ENCODE measurements at places on chromosomes 12 and 14.

GRCh38 chr12:130116791-130117190 is 45.5 kb upstream of the FZD10 start:
- no peak for DNase-seq

GRCh38 chr12:38350342-38351174 is 34.0 kb downstream of the ALG10B start:
- DNase-seq, result no peak

- no peak for DNase-seq
Observed at GRCh38 chr14:32744811-32745445, 193.8 kb upstream of the NPAS3 start.

DNA sequence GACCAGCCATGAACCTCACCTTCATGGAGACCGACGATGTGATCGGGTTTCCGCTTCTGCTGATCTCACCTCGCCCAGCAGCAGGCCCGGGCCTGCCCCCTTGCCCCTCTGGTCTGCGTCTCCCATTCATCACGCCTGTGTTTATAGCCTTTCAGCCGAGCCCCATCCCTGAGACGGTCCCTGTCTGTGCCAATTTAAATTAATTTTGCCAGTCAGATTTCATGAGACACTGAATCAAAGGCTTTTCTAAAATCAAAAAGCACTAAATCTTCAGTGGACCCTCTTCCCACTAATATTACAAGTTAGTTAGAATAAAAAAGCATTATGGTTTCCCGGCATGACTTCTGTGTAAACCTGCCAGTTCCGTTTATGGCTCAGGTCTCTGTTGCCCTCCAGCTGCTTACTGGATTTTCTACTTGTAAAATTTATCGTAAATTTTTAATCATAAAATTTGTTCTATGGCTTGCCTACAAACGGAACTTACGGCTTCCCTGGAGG is 155.9 kb downstream of the ESRRB start:
- no peak for DNase-seq

GRCh38 chr12:30953257-30953656 is 26.7 kb downstream of the TSPAN11 start:
- no peak for DNase-seq

GRCh38 chr14:49702725-49703124 is 9.8 kb downstream of the KLHDC1 start:
- DNase-seq, result no peak

GRCh38 chr14:32509632-32510187 is 180.6 kb downstream of the AKAP6 start:
- no peak for DNase-seq

- no peak for DNase-seq
Observed at GRCh38 chr12:91138337-91138920, 27.1 kb upstream of the LUM start.

DNA sequence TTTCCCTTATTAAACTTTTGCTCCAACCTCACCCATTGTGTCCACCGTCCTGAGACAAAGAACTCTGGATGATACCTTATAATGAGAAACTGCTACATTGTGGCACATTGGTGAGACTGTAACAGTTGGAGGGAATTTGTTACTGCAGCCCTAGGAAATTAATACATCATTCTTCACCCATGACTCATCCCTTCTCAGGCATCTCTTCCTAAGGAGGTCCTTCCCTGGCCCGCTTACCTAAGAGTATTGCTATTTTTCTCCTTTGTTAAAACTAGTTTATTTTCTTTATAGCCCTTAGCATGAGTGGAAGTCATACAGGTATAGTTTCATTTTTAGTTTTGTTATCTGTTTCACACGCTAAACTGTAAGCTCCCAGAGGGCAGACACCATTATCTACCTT is 87.1 kb downstream of the TMEM260 start:
- DNase-seq, result no peak

DNA sequence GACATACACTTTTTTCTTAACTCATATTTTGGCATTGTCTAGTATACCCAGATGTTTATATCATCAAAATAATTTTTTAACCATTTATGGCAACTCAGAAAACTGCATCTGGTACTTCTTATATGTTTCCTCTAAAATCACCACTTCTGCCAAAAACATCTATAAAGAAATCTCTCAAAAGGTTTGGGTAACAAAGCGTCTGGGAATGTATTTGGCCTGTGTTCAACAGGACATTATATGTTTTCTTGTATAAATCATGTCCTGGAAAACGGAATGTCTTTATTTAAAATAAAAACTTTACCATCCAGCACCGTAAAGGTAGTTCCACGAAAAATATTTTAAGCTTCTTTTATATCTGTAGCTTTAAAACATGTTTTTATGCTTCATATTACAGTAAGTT is 36.1 kb upstream of the FBLN5 start:
- no peak for DNase-seq

DNA sequence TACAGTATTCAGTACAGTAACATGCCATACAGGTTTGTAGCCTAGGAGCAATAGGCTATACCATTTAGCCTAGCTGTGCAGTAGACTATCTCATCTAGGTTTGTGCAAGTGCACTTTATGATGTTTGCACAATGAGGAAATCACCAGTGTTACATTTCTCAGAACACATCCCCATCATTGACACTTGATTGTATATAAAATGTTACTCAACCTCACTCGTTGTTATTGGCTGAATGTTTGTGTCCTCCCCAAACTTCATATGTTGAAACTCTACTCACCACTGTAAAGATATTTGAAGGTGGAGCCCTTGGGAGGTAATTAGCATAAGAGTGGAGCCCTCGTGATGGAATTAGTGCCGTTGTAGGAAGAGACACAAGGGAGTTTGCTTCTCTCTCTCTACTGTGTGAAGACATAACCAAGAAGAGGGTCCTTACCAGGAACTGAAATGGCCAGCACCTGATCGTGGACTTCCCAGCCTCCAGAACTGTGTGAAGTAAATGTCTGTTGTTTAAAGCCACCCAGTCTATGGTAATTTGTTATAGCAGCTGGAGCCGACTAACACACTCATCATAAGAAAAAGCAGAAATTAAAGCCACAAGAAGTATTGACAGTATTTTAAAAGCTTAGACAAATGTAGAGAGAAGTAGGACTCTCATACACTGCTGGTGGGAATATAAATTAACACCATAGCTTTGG is 3.2 kb upstream of the MED13L start:
- no peak for DNase-seq

GRCh38 chr12:122148657-122149056 is 25.4 kb downstream of the IL31 start:
- DNase-seq, result no peak

- no peak for DNase-seq
Observed at GRCh38 chr12:8609061-8609570, 3.5 kb downstream of the AICDA start.

DNA sequence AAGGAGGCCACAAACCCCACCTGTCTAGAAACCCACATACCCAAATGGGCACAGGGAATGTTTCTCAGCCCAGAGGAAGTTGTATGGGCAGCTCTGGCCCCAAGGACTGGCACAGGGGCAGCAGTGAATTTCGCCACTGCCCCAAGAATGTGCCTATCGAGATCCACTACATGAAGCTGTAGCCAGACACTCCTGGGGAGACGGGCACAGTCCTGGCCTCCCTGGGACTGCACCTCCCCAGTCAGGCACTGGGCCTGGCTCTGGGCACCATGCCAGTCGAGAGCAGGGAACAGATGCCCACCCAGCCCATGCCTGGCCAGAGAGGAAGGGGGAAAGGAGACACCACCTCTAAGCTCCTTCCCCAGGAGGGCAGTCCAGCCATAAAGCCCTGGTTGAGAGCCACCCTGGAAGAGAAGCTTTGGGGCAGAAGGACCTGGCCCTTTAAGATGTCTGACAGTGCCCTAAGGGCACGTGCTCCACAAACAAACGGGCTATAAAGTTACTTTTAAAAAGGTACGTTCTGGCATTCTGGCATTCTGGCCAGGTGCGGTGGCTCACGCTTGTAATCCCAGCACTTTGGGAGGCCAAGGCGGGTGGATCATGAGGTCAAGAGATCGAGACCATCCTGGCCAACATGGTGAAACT is 8.4 kb downstream of the ADCY6 start:
- no peak for DNase-seq

- no peak for DNase-seq
Observed at GRCh38 chr14:76729258-76729657, 32.0 kb upstream of the VASH1 start.

DNA sequence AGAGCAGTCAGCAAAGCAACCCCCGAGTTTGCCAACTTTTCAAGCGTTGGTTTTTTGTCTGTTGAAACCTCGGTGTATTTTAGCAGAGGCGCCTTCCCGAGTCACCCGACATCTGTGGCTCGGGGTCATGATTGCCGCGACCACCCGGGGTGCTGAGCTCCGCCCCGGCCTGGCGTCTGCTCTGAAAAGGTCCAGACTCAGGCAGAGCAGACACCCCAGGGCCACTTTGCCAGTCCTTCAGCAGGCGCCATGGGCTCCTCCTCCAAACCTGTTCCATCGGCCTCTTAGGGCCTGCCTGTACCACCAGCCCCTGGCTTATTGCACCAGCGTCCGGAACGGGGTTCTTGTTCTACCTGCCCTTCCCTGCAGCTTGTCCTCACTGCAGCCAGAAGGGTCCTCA is 19.1 kb downstream of the ANKRD9 start:
- DNase-seq, result no peak

DNA sequence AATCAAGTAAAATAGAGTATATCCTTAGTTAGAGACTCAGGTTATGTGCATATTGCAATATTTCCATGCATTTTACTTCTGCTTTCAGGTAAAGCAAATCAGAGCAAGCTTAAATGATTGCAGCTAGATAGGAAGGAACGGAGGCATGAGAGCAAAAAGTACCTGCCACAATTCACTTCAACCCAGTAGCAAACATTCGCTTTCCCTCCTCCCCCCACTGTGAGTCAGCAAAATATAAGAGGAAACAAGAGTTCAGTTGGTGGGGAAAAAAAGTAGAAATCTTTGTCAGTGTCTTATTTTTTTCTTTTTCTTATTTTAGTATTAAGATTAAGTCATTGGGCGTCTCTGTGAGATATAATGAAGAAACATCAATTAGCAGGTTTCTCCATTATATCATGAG is 475.4 kb downstream of the NPAS3 start:
- DNase-seq, result no peak

Data from effector memory CD4-positive, alpha-beta T cell (primary cell).